Stimulated activated CD4-positive, alpha-beta T cell treated with anti-CD3 and anti-CD28 coated beads, Interleukin-12 subunit alpha, Interleukin-12 subunit beta, amount 100 ng/mL, for 24 hours (primary cell): ENCODE measurements at places on chromosomes 7 and 10.
A peak's percentile ranks its signal among the peaks of the same experiment; 100 is the strongest.

DNA sequence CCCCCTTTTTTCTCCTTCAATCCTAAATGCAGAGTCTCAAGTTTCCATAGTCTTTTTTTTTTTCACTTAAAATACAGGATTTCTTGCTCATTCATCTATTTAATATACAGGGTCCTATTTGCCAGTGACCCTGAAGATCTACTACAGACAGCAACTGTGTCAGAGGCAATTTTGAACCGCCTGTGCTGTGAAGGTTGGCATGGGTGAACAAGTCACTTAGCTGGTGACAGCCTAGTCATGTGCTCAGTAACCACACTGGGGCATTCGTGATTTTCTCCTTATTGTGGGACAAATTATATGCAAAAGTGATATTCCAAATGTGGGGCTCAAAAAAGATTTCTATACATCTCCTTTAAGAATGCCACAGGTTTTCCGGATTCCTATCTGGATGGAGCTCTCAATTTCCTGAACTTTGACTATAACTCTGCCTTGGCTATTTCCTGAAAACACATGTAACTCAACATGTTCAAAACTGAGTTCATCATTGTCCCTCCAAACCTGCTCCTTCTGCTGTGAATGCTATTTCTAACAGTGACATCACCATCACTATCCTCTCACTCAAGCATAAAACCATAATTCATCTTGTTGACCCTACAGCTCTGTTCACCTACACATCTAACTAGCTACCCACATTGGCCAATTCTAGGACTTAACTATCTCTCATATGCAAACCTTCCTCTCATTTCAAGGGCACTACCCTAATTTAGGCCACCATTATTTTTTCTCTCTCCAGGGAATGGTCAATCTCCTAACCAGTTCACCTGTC lies 36.7 kb downstream of the CDK6 start:
- no peak for DNase-seq

DNA sequence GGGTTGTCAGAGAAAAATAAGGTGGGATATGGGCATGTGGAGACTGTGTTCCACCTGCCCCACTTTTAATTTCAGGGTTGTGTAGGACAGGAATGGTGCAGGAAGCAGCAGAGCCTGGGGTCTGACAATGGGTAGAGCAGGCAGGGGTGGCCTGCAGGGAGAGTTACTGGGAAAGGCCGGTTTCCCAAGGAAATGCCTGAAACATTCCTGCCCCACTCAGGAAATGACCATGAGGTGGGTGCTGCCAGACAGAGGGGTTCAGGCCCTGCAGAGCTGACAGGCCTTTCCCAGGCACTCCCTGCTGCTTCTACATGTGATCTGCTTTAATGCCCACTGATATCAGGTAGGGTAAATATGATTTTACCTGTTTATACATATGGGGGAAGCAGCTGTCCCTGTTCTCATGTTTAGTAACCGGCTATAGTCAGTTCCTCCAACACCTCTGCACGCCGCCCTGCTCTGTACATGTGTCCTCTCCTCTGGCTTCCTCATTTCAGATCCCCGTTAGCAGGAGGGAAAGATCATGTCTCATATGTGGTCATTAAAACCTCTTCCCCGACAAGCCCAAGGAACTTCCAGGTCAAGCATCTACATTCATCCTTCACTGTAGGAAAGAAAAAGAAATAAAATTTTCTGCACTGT lies 118.6 kb upstream of the PRSS58 start:
- DNase-seq: no peak

GRCh38 chr10:132293813-132294520 lies 13.8 kb downstream of the STK32C start:
- no peak for DNase-seq

DNA sequence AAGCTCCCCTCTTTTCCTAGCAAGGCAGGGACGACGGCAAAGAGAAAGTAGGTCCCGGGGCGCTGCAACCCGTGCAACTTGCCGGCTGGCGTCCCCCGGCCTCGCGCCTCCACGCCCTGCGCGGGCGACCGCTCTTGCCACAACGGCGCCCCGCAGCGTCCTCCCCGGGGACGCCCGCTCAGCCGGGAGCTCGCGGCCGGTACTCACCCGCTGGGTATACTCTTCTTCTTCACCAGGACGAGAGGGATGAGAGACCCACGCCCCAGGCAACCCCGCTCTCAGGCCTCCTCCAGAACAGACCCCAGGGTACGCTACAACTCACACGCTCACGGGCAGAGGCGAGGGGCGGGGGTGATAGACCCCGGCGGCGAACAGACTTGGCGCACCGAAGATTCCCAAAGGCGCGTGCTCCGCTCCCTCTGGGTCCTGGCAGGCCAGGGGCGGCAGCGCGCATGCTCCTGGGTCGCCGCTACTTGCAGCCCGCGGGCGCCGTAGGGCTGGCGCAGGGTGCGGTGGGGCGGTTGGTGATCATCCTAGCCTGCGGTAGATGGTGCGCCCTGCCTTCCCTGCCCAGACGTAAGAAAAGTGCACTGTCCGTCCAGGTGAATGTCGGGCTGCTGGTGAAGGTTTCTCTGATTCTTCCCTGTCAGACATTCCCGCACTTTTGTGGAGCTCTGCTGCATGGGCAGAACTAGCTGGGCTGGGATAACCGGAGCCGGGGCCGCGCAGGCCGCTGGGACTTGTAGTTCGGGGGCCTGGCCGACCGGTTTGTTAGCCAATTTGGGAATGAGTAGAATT lies at the start of gene CC2D2B:
CC2D2B (plus strand) TSS at position 520 of the 798 bp plus-strand sequence. CDS start 3,349 bp downstream, outside the sequence.
- DNase-seq: peak; percentile 67

- DNase-seq: no peak
Measured at GRCh38 chr7:47610506-47611044, 28.7 kb upstream of the TNS3 start.

DNA sequence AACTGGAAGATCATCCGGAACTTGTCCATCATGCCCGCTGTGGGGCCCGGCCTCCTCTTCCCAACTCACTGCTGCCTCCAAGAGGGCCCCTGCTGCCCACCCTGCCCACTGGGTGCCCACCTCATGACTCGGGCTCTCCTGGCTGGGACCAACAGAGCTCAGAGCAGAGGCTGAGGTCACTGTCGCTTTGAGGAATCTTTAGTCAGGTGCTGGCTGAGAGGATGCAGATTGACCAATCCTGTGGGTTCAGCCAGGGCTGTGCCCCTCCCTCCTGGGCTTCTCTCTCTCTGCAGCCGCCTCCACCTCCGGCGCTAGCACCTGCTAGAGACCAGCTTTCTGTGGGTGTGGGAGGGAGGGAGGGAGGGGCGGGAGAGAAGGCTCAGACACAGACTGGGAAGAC lies at the start of gene CALHM1:
CALHM1 (minus strand) TSS at position 181 of the 400 bp plus-strand sequence; CDS start at position 32, 149 bp downstream.
- no peak for DNase-seq

- no peak for DNase-seq
Measured at GRCh38 chr7:101978683-101979082, 161.3 kb downstream of the CUX1 start.

DNA sequence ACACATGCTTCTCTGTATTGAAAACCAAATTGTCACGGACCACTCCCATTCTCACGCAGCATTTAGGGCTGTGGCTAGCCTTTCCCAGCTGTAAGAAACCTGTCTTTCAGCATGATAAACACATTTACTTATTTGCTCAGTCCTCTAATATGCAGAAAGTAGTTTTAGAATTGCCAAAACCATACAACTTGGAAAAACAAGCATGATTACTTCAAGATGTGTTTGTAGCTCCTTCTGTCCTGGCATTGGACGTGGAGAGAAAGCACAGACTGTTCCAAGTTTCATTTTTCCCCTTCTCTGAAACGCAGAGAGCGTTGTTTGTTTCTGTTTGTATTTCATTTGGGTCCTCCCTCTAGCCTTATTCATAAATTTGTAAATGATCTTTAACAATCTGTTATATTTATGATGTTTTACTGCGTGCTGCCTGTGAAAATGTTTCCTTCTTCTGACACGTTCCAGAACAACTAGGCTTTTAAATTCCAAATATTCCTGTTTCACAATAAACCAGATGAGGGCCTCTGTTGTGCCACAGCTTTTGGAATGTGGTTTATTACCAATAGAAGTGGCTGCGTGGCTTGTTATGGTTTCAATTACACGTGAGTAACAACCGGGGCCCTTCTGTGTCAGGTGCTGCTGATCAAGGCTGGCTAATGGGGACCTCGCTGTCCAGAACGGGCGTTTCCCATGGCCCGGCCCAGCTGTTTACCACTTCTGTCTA lies 26.1 kb downstream of the MNX1 start:
- DNase-seq: no peak

DNA sequence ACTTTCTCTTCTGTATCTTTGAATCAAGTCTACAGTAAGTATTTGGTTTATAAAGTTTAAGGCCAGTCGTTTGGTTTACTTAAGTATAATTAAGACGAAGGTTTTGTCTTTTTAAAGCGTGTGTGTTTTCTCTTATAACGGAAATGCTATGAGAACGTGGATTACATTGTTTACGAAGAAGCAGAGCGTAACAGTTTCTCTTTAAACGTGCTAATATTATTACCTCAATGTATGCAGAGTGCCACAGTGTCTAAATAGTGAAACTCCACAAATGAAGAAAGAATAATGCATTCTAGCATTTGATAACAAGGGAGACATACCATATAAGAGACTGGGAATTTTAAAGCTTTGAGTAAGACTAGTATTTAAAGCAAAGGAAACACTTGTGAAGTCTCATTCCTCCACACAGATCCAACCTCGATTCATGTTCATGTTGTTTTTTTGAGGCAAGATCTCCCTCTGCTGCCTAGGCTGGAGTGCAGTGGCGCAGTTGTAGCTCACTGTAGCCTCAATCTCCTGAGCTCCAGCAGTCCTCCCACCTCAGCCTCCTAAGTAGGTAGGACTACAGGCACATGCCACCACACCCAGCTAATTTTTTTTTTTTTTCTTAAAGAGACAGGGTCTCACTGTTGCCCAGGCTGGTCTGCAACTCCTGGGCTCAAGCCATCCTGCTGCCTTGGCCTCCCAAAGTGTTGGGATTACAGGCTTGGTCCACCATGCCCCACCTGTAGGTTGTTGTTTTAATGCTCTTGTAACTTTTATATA lies 75.1 kb downstream of the ANKRD61 start:
- DNase-seq: no peak

- DNase-seq: no peak
Measured at GRCh38 chr7:50474382-50475160, 24.4 kb upstream of the FIGNL1 start.

- DNase-seq: peak; percentile 62
Measured at GRCh38 chr10:132447446-132448247, 50.6 kb downstream of the PWWP2B start.

DNA sequence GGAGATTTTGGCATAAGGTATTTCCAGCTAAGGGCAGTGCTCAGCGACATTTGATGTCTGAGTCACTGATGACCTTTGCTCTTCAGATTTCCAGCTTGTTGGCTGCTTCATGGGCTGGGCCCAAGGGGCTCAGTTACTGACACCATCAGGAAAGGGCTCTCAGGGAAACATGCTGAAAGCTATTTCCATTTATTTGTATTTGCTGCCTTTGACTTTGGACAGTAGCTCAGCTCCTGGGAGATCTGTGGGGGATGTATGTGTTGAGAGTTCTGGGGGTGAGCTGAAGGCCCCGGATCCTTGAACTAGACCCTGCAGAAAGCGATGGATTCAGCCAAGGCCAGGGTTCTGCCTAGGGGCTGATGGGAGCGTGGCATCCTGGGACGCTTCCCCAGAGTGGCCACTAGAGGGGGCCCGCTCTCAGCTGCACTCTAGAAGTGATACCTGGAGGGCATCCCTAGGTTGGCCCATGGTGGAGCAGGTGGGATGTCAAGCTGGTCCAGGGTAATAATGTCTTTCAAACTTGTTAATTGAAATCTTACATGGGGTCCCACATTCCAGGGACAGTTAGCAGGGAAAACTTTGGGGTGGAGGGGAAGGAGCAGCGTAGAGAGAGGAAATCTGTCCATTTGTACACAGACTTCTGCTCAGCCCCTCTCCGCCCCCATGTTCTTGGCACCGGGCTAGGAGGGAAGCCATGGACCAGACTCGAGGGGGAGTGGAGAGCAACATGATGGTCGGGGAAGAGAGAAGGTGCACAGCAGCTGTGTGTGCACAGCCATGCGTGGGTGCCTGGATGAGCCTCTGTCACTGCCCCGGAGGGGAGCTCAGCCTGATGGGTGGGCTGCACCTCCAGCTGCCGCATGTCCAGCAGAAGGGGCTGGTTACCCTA lies 3.0 kb upstream of the BTBD16 start:
- DNase-seq: peak; percentile 5

DNA sequence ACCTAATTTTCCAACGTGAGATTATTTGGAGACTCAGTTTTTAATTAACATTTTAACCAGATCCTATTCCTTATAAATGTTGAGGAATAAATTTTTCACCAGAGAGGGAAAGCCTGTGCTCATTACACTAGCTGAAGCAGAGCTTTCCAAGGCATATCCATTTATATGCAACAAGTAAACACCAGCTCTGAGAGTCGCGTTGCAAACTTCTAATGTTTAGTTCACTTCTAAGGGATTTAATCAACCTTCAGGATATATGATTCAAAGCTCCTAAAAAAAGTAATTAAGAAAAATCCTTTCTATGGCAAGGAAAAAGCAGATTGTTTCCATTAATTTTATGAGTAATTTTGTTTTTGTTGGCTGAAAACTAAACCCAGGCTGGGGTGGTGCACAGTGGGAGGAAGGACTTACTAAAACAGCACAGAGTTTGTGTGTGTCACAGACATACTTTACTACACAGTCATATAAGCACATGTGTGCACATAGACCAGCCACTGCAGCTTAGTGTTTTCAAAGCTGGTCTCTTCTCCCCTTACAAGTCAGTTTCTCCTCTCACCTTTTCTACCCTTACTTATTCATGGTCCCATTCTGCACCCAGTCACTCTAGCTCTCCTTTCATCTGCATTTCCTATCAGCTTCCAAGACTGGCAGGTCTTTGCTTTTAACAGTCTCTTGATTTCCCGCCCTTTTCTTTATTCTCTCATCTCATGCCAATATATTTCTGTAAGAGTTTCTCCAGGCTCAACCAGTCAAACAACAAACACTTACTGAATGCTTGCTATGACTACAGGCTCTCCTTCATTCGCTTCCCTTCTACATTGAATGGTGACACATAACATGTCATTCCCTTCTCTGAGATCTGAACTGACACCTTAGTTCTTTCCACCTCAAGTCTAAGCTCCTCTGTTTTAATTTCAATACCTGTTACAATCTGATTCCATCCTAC lies 81.1 kb upstream of the FZD1 start:
- DNase-seq: no peak
